ENCODE measurements at places on chromosomes 7 and 10.

GRCh38 chr7:26995666-26996065 lies 100.1 kb downstream of the HOXA1 start:
- no peak for DNase-seq

DNA sequence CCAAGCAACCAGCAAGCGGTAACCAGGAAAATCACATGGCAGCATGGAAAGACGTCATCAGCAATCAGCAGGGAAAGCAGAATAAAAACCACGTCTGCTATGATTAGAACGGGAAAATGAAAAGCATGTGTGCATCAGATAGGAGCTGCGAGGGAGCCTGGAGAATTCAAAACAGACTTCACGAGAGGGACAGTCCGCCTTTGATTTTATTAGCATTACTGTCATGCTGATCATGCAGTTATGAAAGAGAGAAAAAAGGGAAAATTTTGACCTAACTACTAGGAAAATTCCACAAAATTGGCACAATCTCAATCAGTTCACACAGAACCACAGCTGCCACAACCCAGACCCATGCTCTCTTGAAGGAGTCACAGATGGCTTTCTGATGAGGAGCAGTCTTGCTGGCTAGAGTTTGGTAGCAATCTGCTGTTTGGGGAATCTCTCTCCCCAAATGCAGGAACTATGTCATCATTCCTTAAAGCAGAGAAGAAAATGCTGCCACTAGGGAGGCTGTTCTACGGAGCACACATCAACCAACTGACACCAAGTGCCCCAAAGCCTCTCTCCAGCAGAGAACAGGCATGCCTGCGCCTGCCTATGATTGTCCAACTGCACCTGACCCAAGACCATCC lies 295.9 kb downstream of the TNS3 start:
- peak; percentile 82 for DNase-seq

GRCh38 chr7:37698276-37698675 lies 14.7 kb downstream of the GPR141 start:
- DNase-seq: no peak

- no peak for DNase-seq
These were observed 81.5 kb downstream of the CCNY start for GRCh38 chr10:35417795-35418194.

- DNase-seq: no peak
These were observed 27.4 kb upstream of the DIP2C start for GRCh38 chr10:716821-717220.

- no peak for DNase-seq
These were observed 88.2 kb upstream of the AFAP1L2 start for GRCh38 chr10:114492351-114493037.

- no peak for DNase-seq
These were observed 8.7 kb upstream of the BHLHA15 start for GRCh38 chr7:98202367-98203195.

GRCh38 chr7:68279827-68280400 lies 1283.3 kb downstream of the TYW1 start:
- DNase-seq: no peak

GRCh38 chr10:122154545-122155366 lies 116.3 kb upstream of the BTBD16 start:
- peak; percentile 74 for DNase-seq

DNA sequence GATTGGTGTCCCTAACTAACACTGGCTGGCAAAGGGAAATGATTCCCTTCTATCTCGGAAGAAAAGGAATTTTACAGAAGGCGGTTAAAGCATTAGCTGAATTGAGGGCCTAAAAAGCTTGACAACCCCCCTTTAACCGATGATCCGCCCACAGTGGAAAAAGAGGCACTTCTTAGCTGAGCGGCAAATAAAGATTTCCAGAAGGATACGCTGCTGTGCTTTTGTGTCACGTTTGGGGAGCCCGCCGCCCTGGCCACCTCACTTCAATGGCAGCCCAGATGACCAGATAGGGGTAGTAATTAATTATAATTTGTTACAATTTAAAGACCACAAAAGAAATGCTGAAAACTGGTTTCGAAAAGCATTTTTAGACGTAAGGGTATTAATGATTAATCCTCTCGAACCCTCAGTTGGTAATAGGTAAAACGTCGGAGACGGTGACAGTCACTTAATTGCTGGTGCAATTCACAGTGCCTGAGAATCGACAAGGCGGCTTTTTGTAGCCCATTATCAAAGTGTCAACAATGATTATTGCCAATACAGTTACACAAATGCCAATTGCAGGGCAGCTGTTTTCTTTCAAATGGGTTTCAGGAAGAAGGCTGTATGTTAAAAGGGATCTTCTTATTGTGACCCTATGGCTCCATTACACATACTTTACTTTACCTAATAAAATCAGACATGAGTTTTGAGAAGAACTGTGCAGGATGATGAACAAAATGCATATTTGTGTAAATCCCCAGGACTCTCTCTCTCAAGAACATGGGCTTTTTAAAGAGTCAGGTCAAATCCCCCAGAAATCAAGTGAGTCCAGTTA lies 154.1 kb downstream of the PIP4K2A start:
- no peak for DNase-seq

- DNase-seq: no peak
These were observed 2.7 kb upstream of the NRG3 start for GRCh38 chr10:81872206-81872862.

GRCh38 chr7:2840458-2840857 lies 3.6 kb downstream of the GNA12 start:
- DNase-seq: no peak

DNA sequence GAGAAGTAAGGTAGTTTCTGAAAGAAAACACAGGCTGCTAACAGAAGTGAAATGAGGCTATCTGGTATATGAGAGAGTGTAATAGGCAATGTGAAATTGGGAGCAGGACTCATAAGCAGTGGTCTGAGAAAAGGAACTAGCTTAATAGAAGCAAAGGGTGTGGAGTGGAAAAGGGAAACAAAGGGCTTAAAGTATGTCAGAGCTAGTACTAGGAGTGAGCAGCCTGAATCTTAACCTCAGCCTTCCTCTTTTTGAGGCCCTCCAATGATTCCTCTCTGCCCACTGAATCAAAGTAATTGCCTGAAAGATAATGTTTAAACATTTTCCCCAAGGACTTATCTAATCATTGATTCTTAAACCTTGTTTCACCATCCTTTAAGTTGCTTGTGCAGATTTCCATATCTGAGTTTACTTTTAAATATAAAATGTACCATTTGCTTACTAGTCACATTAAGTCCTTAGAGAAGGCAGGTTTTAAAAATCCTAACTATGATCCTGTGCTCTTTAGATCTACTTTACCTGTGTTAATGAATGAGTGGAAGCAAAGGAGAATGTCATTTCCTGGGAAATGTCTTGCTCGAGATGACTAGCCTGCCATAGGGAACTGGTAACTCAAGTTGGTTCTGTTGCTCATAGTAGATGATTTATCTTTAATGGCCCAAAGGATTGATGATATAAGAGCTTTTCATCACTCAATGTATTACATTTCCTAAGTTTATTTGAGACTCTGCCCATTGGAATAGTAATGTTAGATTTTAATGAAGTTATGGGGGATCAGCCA lies 155.0 kb downstream of the SKAP2 start:
- DNase-seq: no peak

DNA sequence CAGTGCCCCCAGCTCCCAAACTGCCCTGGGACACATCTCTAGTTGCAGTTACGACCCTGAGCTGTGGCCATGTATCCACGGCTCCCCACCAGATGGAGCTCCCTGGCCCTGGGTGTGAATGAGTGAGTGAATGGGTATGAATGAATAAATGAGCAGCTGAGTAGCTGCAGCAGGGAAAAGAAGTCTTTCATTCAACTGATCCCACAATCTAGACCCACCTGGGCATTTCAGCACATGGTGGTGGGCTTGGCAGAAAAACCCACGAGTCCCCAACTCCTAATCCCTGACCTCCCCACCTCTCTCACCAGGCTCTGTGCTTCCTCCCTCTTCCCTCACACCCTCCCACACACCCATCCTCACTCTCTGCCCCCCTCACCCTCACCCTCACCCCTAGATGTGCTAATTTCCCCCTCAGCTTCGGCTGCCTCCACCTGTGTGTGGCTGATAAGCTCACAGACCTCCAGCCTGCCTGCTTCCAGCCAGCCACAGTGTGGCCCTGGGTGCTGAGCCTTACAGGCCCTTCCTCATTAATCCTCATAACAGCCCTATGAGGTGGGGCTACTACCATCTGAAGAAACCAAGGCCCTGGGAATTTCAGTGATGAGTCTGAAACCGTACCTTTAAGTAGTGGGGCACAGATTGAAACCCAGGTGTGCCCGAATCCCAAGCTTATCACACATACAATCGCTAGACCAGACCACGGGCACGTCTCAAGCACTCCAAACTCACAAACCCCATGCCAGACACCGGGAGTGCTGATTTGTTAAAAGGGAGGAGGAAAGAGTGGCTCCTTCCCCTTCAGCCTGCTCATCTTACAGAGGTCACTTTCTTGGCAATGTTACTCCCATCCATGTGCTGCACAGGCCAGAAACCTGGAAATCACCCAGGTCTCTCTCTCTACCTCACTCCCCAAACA lies 2.2 kb upstream of the ATP6V1F start:
- peak; percentile 84 for DNase-seq

GRCh38 chr10:100858261-100858660 lies 54.5 kb upstream of the SLF2 start:
- no peak for DNase-seq

- peak; percentile 74 for DNase-seq
These were observed 105.5 kb downstream of the WNT2 start for GRCh38 chr7:117217106-117218035.
